Panc1 (cell line): ENCODE measurements at places on chromosomes 12 and 14. TPM values are rescaled to one million over a fixed set of nuclear protein-coding genes. Genes with fewer than 3 reads are reported as not detected.
A peak's percentile ranks its signal among the peaks of the same experiment; 100 is the strongest.

- DNase-seq = no peak
- H3K4me1 ChIP-seq = no peaks in the 10 kb centered on the region
- no peaks in the 10 kb centered on the region for H3K27me3 ChIP-seq
- H3K27ac ChIP-seq = no peak overlapping the region
- H3K4me3 ChIP-seq = no peak overlapping the region
- H3K36me3 ChIP-seq = no peaks in the 10 kb centered on the region
Measured at GRCh38 chr12:92357584-92358261, 212.1 kb upstream of the BTG1 start.

GRCh38 chr12:89880690-89881350, 172.2 kb upstream of the ATP2B1 start:
- no peak for DNase-seq
- H3K4me3 ChIP-seq = no peak overlapping the region
- H3K4me1 ChIP-seq = no peaks in the 10 kb centered on the region
- H3K27me3 ChIP-seq = no peaks in the 10 kb centered on the region
- no peaks in the 10 kb centered on the region for H3K36me3 ChIP-seq

Gene RILPL2
- 5.4 TPM for total RNA-seq

Gene EGLN3
- 3.6 TPM for total RNA-seq

DNA sequence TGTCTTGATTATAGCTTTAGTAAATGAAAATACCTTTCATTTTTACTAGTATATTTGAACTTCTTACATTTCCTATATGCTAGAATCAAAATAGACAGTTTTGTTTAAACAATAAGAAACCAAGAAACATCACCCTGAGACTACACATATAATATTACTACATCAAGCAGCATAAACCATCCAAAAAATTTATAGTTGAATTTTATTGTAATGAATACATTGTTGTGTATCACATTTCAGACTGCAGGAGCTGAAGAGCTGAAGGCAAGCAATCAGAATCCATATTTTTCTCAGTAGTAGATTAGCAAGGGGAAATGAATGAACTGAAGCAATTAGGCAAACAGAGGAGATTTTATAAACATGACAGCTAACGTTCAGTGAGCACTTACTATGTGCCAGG, 379.2 kb downstream of the BTG1 start:
- H3K27ac ChIP-seq = no peak overlapping the region
- no peak overlapping the region for H3K4me3 ChIP-seq
- no peaks in the 10 kb centered on the region for H3K36me3 ChIP-seq
- H3K27me3 ChIP-seq = no peaks in the 10 kb centered on the region

GRCh38 chr12:124398578-124399227, 103.8 kb downstream of the RFLNA start:
- H3K4me1 ChIP-seq = peaks cover 68% of the 10 kb centered on the region
- no peaks in the 10 kb centered on the region for H3K27me3 ChIP-seq
- H3K27ac ChIP-seq = peak overlapping the region; percentile 25; the same call in 1 of the 2 replicates

- H3K36me3 ChIP-seq = no peaks in the 10 kb centered on the region
- H3K4me1 ChIP-seq = no peaks in the 10 kb centered on the region
- H3K27ac ChIP-seq = no peak overlapping the region
- H3K4me3 ChIP-seq = no peak overlapping the region
- no peaks in the 10 kb centered on the region for H3K27me3 ChIP-seq
Measured at GRCh38 chr14:89137526-89138163, 279.4 kb downstream of the FOXN3 start.

Gene BTBD6
- 0.26 TPM for total RNA-seq

DNA sequence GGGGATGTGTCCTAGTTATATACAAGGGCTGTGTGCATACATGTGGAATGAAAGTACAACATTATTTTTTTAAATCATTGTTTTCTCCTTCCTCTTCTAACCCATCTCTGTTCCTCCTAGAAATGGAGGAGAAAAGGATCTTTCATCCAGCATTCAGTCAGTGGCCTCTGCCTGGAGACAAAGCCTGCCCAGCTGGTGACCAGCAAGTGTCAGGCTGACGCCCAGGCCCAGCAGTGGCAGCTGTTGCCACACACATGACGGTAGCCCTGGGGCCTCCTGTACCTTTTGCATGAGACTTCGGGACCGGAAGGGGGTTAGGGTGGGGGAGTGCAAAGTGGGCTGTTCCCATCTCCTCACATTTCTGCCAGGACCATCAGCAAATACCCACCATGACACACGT, 46.2 kb downstream of the ERH start:
- H3K4me1 ChIP-seq = no peaks in the 10 kb centered on the region
- no peak overlapping the region for H3K4me3 ChIP-seq
- H3K36me3 ChIP-seq = no peaks in the 10 kb centered on the region
- H3K27ac ChIP-seq = no peak overlapping the region

DNA sequence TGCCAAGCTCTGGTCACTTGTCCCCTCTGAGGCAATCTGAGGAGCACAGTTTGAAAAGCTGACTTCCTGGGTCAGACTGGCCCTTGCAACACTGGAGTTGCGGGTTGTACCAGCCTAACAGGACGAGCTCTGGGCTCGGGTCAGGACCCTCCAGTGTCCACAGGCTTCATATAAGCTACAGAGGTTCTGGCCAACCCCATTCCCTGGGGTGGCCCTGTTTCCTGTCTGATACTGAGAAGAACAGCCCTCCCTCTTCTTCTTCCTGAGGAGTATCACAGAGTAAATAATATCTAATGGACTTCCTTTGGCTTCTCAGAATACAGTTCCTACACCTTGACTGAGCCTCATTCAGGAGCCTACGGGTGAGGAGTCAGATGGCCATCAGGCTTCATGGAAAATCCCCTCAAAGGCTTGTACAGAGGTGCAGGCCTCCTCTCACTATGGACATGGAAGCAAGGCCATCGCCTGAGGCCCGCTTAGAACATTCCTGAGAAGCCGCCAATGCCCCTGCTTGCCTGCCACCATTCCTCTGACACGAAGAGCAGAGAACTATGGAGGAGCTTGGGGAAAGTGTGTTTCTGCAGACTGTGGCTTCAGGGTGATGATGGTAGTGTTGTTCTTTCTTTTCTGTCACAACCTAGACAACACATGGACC, 28.5 kb upstream of the ANO2 start:
- H3K4me1 ChIP-seq = no peaks in the 10 kb centered on the region
- no peaks in the 10 kb centered on the region for H3K36me3 ChIP-seq

- DNase-seq = no peak
- no peaks in the 10 kb centered on the region for H3K4me1 ChIP-seq
- no peaks in the 10 kb centered on the region for H3K27me3 ChIP-seq
- no peak overlapping the region for H3K27ac ChIP-seq
- no peaks in the 10 kb centered on the region; the same call in 1 of the 2 replicates for H3K36me3 ChIP-seq
Measured at GRCh38 chr12:84607170-84607819, 305.3 kb downstream of the SLC6A15 start.

DNA sequence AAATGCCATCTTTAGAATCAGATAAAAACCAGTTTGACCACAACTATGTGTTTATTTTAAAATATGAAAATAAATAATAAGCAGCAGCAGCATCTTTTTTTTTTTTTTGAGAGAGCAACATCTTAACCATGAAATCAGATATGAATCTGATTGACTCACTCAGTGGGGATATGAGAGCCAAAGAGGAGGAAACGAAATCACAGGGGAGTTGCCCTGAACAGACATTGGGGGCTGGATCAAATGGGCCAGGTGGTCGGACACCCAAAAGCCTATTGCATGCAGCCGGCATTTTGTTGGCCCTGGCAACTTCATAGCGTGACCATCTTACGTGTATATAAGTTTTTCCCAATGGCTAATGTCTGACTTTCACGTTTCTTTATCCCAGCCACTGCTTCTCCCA, 321.1 kb downstream of the NPAS3 start:
- DNase-seq = no peak
- H3K36me3 ChIP-seq = no peaks in the 10 kb centered on the region
- no peak overlapping the region for H3K4me3 ChIP-seq
- H3K27me3 ChIP-seq = no peaks in the 10 kb centered on the region
- no peaks in the 10 kb centered on the region for H3K4me1 ChIP-seq
- no peak overlapping the region for H3K27ac ChIP-seq

Gene OTOGL
- total RNA-seq = not detected

GRCh38 chr12:7797698-7798398, 8.6 kb downstream of the NANOG start:
- no peak for DNase-seq
- H3K36me3 ChIP-seq = no peaks in the 10 kb centered on the region
- no peaks in the 10 kb centered on the region for H3K4me1 ChIP-seq
- no peaks in the 10 kb centered on the region for H3K27me3 ChIP-seq
- no peak overlapping the region for H3K27ac ChIP-seq
- H3K4me3 ChIP-seq = no peak overlapping the region

DNA sequence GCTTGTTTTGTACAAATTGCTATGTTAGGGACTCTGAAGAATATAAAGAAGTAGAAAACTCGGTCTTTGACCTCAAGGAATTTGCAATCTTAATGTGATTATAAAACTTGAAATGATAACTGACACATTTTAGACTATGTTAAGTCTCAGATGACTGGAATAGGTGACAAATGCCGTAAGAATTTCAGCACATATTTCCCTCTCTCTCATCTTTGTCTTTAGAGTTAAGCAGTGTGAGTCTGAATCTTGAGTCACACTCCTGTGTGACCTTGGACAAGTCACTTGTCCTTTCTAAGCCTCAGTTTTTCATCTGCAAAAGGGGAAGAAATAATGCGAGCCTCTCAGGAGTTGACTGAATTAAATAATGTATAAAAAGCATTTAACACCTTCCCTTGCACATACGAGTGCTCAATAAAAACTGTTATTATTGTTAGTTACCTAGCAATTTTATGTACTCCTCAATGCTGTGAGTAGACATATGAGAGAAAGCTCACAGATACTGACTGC, 103.7 kb downstream of the DYRK2 start:
- H3K4me1 ChIP-seq = no peaks in the 10 kb centered on the region
- no peaks in the 10 kb centered on the region; the same call in 1 of the 2 replicates for H3K27me3 ChIP-seq
- H3K36me3 ChIP-seq = no peaks in the 10 kb centered on the region
- H3K4me3 ChIP-seq = no peak overlapping the region
- no peak overlapping the region for H3K27ac ChIP-seq

Gene AMN1
- 16.4 TPM for total RNA-seq

DNA sequence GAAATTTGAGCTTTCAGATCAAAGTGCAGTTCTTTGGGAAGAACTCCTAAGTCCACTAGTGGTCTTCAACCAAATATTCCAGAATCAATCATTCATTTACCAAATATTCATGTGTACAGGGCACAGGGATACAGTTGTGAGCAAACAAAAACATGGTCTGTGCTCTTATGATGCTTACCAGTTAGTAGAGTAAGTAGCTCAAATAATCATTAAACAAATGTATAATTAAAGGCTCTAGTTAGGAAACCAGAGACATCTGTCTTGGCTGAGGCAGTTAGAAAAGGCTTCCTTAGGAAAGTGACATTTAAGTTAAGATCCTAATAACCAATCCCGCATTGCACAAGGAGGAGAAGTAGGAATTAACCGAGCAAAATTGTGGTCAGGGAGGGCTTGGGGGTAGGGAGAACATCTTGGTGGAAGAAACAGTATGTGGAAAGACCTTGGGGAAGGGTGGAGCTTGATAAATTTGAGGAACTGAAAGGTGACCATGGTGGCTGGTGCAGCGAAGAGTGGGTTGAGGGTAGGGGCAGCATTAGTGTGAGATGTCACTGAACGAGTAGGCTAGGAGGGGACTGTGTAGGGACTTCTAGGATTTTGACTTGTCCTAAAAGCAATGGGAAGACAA, 40.0 kb downstream of the PEBP1 start:
- no peak overlapping the region for H3K4me3 ChIP-seq
- no peaks in the 10 kb centered on the region for H3K4me1 ChIP-seq

- no peaks in the 10 kb centered on the region for H3K4me1 ChIP-seq
- H3K27ac ChIP-seq = no peak overlapping the region
- no peak overlapping the region for H3K4me3 ChIP-seq
- peaks cover 9% of the 10 kb centered on the region for H3K27me3 ChIP-seq
Measured at GRCh38 chr12:48592591-48593086, 22.8 kb upstream of the LALBA start.

GRCh38 chr12:95396849-95397468, 77.0 kb upstream of the METAP2 start:
- no peak overlapping the region for H3K4me3 ChIP-seq
- no peak overlapping the region for H3K27ac ChIP-seq
- no peaks in the 10 kb centered on the region for H3K36me3 ChIP-seq
- no peaks in the 10 kb centered on the region for H3K4me1 ChIP-seq
- H3K27me3 ChIP-seq = peaks cover 2% of the 10 kb centered on the region; the same call in 1 of the 2 replicates
- no peak for DNase-seq

Gene ANKRD33
- 0.21 TPM for total RNA-seq

DNA sequence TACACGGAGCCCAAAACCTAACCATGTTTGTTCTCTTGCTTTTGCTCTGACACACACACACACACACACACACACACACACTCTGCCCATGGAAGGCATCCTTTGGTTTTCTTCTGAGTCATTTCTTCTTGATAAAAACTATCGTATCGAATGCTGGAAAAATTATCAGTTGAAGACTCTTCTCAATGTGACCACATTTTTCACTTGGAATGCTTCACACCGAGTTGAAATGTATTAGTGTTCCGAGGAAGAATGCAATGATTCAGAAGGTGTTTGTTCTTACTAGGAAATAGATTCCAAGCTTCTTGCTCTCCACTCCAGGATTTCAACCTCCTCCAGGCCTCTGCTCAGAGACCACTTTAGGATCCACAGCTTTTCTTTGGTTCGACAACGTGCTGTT, 226.3 kb downstream of the MON2 start:
- no peak overlapping the region for H3K27ac ChIP-seq
- no peaks in the 10 kb centered on the region for H3K36me3 ChIP-seq
- no peaks in the 10 kb centered on the region for H3K4me1 ChIP-seq
- no peak for DNase-seq
- no peaks in the 10 kb centered on the region for H3K27me3 ChIP-seq

DNA sequence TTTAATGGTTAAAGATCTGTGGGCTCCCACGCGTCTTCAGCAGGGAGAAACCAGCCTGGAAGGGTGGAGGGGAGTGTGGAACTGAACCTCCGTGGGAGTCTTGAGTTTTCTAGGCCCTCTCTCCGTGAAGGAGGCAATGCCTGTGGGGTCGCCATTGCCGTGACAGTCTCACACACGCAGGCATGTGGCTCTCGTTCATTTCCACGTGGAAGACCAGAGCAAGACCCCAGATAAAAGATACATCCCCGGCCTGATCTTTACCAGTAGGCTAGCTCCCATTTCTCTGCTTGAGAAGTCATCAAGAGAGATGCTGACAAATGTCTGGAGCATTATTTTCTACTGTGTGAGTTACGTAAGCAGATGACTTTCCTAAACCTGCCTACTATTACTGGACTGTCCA, 491.7 kb upstream of the LMO3 start:
- H3K27me3 ChIP-seq = no peaks in the 10 kb centered on the region
- H3K36me3 ChIP-seq = no peaks in the 10 kb centered on the region
- no peak overlapping the region for H3K27ac ChIP-seq
- no peak for DNase-seq
- H3K4me3 ChIP-seq = no peak overlapping the region

DNA sequence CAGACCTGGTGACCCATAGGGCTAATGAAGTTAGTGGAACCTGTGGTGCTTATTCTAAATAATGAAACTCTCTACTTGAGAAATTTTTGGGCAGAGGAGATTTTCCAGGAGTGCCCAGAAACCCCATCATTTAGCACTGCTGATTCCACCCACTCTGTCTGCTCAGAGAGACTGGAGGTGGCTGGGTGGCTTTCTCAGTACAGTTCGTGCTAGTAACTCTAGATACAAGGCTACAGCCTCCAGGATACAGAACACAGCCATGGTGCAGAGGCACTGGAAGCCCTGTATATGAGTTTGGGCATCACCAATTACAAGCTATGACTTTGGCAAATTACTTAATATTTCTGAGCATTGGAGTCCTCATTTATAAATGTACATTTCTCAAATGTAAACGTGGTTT, 32.4 kb downstream of the CCDC177 start:
- H3K36me3 ChIP-seq = no peaks in the 10 kb centered on the region
- no peaks in the 10 kb centered on the region for H3K4me1 ChIP-seq
- H3K27ac ChIP-seq = no peak overlapping the region
- no peak for DNase-seq
- no peaks in the 10 kb centered on the region; the same call in 1 of the 2 replicates for H3K27me3 ChIP-seq

GRCh38 chr12:17992002-17992656, 97.9 kb downstream of the RERGL start:
- H3K27ac ChIP-seq = no peak overlapping the region
- peak; percentile 28 for DNase-seq
- no peak overlapping the region for H3K4me3 ChIP-seq
- no peaks in the 10 kb centered on the region for H3K4me1 ChIP-seq
